ENCODE measurements at places on chromosomes 6 and 20.

DNA sequence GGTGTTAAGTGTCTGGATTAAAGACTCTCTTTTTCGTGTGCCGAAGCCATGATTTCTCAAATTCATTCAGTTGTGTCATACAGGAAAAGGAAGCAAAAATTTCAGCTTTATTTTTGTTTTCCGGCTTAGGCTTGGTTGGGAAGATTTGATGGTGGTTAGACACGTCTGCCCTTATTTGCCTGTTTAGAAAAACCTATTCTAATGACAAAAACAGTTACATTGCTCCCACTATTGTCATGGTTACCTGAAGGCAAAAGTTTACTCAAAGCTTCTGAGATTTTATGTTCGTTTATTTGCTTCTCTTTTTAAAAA, 982 bp downstream of the DNAJC5 start:
- no peak for DNase-seq

DNA sequence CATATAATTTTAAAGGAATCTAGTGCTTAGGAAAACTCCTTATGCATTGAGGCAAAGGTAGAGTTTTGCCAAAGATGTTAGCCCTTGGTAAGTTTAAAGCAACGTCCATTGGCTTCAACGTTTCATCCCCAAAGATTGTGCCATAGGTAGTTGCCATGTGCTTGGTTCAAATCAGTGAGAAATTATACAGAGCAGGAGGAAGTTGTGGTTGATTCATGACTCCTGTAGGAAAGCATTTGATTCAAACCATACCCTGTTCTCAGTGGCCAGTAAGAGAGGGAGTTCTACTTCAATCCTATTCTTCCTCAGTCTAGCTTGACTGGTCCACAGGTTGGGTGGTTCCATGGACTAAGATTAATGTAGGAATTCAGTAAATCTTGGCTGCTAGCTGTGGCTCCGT, 535.6 kb downstream of the QKI start:
- DNase-seq, result no peak

DNA sequence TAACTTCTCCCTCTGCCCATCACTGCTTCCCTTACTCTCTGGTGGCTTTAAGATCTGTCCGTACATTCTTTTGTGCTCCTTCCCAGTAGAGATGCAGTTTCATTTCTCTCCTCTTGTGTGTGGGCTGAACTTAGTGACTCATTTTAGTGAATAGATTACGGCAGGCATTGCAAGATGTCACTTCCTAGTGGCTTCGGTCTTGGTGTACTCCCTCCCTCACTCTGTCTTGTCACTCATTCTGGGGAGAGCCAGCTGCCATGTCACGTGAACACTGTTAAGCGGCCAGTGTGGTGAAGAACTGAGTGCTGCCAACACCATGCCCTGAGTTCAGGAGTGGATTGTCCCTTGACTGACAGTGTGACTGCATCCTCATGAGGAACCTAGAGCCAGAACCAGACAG, 115.9 kb downstream of the OTOR start:
- DNase-seq, result no peak

DNA sequence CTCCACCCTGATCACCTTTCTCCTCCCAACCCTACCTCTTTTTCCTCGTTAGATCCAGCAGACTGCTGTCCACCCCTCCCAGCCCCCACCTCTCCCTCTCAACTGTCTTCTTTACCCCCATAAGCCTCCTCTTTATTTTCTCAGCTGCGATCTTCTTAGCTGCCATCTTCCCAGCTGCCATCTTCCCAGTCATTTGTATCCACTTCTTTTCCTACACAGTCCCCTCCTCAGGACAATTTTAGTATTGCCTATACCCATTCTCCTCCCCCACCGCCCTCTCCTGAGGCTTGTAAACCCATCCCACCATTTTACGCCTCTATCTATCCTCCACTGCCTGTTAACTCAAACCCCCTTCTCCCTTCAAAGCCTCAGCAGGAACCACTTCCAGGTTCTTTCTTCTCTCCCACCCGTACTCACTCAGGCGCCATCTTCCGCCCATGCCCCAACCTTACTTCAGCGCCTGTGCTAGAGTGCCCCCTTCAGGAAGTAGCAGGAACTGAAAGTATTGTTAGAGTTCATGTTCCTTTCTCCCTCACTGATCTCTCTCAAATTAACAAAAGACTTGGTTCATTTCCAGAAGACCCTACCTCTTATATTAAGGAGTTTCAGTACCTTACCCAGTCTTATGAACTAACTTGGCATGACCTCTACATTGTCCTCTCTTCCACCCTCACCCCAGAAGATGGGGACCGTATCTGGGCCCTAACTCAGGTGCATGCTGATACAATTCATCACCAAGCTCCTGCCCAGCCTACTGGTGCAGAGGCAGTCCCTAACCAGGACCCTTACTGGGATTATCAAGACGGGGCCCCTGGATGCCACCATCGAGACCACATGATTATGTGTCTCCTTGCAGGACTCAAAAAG, 236.0 kb downstream of the ADGRG6 start:
- no peak for DNase-seq

- no peak for DNase-seq
These were observed 20.4 kb downstream of the ELOVL5 start for GRCh38 chr6:53328375-53328774.

DNA sequence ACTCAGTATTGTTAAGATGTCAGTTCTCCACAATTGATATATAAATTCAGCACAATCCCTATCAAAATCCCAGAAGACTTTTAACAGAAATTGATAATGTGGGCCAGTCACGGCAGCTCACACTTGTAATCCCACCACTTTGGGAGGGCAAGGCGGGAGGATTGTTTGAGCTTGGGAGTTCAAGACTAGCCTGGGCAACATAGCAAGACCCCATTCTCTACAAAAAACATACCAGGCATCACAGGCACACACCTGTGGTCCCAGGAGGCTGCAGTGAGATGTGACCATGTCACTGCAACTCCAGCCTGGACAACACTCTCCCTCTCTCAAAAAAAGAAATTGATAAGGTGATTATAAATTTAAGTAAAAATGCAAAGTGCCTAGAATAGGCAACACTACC, 90.9 kb downstream of the PDSS2 start:
- no peak for DNase-seq

- peak; percentile 52 for DNase-seq
These were observed 98.2 kb upstream of the HDGFL1 start for GRCh38 chr6:22471132-22471690.

DNA sequence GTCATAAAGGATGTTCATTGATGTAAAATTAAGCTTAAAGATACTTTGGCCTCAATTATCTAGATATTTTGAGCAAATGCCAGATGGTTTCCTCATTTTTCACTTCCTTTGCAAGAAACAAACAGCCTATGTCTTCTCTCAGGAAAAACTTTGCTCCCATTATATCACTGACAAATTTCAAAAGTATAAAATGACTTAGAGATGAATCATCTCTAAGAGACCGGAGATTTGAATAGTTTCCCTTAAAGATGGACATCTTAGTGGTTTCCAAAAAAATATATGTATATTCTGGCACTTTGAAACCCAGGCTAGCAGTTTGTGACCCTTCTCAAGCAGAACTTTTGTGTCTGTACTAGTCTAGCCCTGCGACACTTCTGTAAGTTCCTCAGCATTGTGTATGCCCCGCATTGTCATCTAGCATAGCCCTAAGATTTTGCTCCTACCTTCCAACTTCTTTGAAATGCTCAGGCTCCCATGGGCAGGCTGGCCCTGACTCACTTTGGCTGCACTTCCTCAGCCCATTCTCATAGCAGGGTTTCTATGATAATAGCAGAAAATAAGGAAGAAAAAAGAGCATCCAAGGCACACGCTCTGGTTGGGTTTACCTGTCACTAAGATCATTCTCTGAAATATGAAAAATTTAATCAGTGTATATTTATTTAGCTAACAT, 25.7 kb upstream of the POU3F2 start:
- DNase-seq, result no peak

GRCh38 chr20:19995220-19995863, 21.8 kb upstream of the NAA20 start:
- DNase-seq, result no peak

GRCh38 chr6:31094389-31094881, 17.9 kb downstream of the C6orf15 start:
- no peak for DNase-seq

GRCh38 chr6:52990342-52990741, 4.7 kb downstream of the GSTA4 start:
- DNase-seq, result no peak

DNA sequence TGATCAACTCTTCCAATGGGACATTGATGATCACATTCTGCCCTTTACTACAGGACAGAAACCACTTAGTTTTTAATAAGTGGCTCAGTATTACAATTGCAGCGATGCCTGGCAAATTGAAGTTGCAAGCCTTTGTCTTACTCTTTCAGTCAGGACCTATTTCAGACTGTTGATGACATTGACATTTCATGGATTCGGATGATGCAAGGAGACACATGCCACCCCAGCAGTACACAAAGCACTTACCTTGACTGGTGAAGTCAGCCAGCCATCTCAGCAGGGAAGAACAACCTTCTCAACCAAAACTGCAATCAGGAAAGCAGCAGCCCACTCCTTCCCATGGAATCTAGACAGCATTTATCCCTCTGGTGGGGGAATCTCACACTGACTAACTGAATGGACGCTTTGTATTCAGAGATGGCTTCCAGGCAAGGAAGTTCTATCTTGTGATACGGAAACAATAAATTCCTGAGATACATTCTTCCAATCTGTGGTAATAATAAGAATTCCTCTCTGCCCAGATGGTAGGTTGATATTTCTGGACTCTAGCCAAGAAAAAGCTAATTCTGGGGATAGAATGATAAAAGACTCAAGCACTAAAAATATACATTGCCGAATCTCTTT, 24.8 kb downstream of the NFYA start:
- no peak for DNase-seq

DNA sequence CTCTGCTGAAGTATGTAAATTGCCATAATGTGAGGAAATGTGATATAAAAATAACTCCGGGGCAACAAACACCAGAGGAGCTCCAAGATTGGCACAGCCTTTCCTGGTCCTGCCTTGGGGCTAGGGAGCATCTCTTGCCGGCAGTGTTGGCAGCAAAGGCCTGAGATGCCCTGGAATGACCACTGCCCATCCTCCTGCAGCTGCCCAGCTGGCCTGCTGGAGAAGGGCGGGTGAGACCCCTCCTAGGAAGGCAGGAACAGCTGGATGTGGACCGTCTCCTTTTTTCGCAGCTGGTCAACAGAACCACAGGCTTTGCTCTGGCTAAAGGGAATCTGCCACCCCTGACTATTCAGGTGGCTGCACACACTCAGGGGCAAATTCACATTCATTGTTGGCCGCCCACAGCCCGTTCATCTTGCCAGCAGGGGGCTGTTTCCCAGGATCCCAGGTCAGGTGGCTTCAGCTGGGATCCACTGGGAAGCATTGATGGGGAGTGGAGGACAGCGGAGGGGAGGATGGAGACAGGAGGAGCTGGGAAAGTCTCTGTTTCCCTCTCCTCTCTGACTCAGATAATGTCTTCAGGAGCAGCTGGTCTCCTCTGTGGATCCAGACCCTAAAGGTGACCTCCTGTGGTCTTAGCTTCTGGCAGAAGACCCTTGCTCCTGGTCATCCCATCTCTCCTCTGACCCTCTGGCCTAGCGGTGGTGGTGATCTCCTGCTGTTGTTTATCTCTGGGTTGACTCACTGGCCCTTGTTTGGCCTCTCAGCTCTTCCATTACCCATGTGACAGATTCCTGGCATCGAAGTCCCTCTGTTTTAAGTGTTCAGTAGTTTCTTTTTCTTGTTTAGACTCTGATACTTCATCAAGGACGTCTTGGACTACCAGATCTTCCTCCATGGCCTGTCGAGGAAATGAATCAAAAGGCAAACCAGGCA, 336.7 kb downstream of the DHX35 start:
- no peak for DNase-seq

DNA sequence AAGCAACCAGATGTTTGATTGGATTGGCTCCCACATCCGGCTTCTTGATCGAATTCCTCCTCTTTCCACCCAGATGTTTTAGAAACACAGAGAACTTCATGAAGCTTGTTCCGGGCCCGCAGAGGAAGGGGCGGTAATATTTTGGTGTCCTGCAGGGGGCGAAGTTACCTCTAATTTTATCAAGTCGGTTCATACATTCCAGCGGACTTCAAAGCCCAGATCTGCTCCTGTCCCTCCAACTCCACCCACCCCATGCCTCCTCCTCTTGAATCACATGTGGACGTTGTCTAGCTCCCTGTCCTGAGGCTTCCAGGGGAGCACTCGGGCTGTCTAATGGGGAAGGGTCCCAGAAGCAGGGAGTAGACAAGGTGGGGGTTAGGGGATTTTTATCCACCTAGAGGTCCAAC, 2.9 kb upstream of the BMP6 start:
- DNase-seq, result peak; percentile 67
